ENCODE measurements at places on chromosomes 6 and 20.

DNA sequence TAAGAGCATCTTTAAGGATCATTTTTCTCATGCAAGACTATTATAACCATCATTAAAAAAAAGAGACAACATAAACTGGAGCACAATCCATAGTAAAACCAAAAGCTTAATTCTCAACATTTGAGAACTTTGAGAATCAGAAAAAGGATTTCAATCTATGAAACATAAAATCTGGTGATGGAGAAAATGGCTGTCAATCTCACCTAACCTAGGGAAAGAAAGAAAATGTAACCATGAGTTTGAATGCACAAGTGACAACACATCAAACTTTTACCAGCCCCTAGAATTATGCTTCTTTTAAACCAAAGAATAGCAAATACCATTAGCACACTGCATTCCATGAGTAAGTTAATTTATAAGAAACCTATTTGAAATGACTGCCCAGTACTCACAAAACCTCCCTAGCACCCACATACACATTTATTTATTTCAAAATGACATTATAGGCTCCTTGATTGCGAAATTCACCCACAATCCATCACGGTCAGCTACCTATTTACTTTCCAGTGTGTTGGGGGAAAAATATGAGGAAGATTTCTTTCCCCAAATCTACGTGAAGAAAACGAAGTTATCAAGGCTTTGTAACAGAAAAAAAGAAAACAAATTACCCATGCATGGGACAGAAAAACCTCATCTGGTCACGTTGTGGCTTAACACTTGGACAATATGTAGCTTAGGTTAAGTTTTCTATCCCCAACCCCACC is 828 bp downstream of the ASCC3 start:
- DNase-seq, result no peak

DNA sequence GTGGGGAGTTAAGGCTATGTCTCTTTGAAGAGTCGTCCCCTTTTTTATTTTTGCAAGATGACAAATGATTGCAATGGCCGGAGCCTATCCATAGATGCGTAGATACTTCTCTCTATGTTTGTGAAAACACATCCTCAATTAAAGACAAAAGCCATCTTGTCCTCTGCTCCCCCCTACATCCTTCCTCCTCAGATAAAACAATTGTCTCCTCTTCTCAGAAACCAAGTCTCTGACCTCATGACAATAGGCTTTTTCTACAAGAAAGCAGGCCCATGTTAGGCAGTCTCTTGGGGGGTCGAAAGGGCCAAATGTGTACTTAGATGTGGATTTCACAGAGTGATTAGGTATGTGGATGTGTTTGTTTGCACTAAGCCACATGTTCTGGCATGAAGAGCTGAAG is 51.1 kb upstream of the SSTR4 start:
- DNase-seq, result no peak

DNA sequence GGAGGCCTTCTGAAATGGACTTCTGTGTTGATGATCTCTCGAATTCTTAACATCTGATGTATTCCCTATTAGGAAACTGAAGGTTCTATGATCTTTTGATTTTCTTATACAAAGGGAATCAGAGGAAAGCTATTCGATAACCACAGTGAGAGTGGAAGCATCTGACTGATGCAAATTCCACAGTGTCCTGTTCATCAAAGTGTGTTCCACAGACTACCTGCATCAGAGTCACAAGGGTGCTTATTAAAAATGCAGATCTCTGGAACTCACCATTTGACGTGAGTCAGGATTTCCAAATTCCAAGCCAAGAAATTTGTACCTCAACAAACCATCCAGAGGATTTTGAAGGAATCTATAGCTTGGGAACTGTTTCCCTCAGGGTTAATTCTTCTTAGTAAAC is 4.4 kb upstream of the MEP1A start:
- no peak for DNase-seq

GRCh38 chr6:52647199-52647598 is 23.7 kb upstream of the TMEM14A start:
- DNase-seq, result no peak

DNA sequence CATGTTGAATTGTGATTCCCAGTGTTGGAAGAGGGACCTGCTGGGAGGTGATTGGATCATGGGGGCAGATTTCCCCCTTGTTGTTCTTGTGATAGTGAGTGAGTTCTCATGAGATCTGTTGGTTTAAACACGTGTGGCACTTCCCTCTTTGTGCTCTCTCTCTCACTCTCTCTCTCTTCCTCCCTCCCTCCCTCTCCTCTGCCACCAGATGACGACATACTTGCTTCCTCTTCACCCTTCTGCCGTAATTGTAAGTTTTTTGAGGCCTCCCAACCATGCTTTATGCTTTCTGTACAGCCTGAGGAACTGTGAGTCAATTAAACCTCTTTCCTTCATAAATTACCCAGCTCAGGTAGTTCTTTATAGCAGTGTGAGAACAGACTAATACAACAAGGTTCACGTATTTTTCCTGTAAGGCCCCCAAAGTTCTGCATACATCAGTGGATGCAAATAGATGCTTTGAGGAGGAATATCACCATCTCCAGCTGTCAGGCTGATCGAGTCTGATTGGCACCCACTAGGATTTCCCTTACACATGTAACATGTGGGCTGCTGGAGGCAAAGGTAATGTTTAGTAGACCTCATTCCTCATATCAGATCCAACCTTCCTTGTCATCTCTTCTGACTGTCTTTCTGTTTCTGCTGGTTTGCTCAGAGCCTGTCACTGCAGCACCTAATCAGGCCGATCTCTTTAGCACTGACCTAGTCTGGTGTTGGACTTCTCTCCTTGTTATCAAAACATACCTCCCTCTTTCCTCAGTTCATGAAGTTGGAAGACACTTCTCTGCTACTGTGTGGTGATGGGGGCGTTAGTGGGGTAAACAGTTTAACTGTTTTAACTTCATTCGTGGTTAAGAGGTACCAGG is 54.3 kb upstream of the BACH2 start:
- DNase-seq, result no peak

DNA sequence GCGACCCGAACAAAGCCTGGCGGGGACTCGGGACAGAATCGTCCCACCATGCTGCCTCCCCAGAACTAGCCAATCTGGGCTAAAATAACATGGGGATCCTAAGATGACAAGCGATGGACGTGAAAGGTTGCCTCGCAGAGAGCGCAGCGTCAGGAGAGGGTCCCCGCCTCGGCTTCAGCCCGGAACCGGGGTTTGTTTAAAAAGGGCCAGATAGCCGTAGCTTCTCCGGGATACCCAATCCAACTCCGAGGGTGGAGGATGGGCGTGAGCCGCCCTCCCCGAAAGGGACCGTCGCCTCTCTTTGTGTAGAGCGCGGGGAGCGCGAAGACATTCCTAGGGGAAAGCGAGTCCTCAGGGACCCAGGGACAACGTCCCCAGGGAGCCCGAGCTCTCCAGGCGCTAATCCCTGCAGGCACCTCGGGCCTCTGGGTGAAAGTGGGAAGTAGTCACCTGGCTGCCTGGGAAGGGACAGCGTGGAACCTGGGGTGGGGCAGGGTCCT is 643 bp downstream of the CD24 start:
- no peak for DNase-seq

GRCh38 chr20:36352843-36353553 is 46.9 kb downstream of the DLGAP4 start:
- no peak for DNase-seq

GRCh38 chr20:14445310-14445709 is 107.9 kb upstream of the FLRT3 start:
- no peak for DNase-seq
